ENCODE measurements at places on chromosomes 2 and 18.

- no peak for DNase-seq
These were observed 616.7 kb downstream of the TDRD15 start for GRCh38 chr2:21740484-21740883.

GRCh38 chr2:189698020-189698887 lies 23.8 kb downstream of the ANKAR start:
- no peak for DNase-seq

GRCh38 chr18:58209326-58209725 lies 165.3 kb downstream of the NEDD4L start:
- DNase-seq: no peak

DNA sequence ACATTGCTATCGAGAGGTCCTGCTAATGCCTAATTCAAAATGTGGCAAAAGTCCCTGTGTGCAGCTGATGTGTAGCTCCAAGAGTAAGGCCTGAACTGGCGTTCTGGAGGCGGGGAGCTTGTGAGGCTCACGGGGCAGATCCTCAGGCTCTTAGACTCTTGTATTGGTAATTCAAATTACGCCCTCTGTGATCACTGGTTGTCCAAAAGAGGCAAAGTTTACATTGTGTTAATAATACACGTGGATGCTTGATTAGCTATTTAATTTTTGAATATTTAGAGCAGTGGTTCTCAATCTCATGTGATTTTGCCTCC lies 12.4 kb upstream of the CRYGA start:
- no peak for DNase-seq

- no peak for DNase-seq
These were observed 522.7 kb downstream of the THSD7B start for GRCh38 chr2:137287913-137288639.

DNA sequence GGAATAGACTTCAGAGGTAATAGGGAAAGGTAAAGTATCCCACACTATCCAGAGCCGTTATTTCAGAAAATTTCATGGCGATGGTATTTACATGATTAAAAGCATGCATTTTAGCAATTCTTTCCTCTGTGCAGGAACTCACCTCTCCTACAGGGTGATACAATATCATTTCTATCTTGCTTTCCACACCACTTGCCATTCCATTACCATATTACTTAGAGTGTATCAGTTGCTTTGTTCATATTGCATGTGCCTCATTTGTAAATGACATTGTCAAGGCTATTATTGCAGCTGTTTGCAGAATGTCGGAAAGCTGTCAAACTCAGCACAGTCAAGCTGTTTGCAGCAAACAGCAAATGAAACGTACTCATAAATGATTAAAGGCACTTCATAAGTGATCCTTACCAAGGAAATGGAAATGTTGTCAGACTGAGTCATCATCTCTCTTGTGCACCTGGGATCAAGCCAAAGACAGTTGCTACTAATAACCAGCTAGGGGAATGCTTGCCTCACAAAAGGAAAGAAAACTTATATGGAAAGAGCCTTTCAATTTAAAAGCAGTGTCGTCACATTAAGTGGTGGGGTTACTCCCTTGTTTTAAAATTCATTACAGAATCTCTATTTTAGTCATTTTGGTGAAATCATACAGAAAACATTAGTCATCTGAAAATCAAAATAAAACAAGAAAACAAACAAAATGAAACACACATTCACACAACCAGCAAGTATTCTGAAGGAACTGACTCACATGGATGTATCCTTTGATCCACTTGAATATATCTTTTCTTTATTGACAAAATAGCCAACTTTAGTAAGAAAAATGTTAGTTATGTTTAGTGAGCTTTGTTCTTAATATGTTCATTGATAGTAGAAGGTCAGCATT lies 1064.1 kb upstream of the CNTNAP5 start:
- no peak for DNase-seq

DNA sequence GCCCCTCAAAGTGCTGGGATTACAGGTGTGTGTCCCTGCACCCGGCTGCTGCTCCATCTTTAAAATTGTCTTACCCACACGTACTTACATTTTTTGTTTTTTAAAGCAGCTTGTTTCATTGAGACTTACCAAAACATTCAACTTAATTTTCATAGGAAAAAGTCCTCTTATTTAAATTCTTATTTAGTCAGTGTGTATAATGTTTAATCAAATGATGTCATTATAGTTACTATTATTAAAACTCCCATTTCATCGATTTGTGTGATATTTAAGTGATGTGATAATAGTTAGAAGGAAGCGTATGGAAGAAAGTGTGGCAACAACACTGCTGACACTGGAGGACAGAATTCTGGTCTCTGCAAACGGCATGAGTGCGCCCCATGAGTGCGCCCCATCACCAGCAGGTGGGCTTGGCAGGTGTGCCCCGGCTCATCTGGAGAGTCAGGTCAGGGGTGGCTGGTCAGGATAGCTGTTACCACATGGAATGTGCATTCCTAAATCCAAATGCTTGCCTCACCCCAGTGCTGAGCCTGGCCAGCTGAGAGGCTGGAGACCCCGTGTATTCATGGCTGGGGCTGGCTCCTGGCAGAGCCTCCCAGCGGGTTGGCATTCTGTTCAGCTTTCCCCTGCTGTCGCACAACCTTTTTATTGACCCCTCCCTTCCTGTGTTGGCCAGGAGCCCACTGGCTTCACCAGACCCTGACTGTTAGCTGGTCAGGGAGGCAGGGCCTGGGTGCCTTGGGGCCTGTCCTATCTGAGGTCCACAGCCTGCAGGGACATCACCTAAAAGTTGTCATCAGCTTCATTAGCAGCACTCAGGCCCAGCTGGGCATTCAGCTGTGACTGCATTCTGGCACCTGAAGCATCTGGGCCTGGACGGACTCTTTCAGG lies 79.7 kb downstream of the AGAP1 start:
- DNase-seq: no peak

DNA sequence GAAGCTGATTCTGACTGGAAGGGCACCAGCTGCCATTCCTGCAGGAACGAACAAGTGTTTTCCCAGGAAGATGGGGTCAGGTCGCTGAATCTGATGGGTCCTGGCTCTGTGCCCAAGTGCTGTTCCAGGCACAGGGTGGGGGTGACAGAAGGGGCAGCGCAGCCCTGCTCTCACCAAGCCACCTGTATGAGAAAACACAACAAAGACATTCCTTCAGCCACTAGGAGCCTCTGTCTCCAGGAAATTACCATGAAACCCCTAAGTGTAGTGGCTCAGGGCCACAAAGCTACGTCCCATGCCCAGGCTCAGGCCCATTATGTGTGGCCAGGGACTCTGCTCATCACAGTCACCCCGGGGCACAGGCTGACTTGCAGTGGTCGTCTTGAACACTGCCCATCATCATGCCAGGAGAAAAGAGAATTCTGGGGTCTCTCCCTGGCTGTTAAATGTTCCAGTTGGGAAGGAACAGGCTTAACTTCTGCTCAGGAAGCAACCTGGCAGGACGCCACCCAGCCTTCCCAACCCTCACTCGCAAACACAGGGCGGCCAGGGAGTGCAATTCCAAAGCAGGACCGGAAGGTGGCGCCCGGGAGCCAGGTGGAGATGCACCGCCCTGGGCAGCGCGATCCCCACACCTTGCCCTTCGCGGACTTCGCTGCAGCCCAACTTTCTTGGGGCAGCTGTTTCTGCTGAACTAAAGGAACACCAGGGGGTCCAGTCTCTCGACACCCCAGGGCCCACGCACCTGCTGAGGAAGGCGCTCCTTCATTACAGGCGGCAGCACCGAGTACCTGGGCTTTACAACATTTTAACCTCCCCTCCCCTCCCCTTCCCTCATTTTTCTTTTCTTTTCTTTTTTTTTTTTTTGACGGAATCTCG lies 11.0 kb upstream of the SFTPB start:
- peak; percentile 78 for DNase-seq

DNA sequence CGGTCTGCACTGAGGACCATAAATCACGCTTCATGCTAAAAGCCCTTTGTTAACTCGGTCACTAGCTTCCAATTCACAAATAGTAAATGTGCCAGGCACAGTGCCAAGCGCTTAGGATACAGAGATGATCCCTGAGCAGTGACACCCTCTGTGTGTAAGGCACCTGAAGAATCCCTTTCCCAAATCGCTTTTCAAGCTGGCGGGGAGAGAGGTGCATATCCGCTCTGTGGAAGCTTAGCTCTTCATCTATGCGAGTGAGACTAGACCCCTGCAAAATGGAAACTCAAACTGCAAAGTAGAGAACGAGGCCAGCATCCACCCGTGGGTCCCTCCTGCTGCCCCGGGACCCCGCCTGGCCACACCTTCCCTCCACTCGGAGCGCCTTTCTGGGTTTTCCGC lies 2.4 kb downstream of the PIEZO2 start:
- no peak for DNase-seq

DNA sequence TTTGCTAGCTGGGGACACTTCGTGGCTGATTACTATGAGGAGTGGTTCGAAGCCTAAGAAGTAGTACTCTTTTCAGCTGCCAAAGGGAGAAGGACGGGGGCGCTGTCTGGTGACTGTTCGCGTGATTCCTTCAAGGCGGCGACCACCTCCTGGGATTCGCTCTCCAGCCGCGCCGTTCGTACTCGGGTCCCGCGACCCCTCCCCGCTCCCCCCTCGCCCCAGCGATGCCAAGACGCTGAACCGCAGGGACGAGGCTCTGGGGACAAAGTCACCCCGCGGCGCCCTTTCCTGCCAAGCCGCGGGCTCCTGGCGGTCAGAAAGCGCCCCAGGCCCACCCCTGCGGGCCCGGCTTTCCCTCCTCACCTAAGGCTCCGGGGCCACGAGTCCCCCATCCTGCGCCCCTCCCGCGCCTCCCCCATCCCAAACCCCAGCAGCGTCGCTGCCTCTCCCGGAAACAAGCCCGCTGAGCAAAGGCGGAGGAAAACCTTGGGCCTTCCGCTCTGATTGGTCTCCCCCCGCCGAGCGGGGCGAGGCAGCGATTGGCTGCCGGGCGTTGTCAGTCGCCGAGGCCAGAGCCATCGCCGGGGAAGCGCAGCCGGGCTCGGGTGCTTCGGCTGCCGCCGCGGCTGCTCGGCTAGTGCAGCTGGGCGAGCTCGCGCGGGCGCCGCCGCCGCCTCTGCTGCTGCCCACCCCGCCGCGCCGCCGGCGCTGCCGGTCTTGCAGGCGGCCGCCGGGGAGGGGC lies 404.3 kb downstream of the XIRP2 start:
- DNase-seq: peak; percentile 85

GRCh38 chr18:57640749-57641148 lies 19.1 kb upstream of the NARS1 start:
- DNase-seq: no peak

DNA sequence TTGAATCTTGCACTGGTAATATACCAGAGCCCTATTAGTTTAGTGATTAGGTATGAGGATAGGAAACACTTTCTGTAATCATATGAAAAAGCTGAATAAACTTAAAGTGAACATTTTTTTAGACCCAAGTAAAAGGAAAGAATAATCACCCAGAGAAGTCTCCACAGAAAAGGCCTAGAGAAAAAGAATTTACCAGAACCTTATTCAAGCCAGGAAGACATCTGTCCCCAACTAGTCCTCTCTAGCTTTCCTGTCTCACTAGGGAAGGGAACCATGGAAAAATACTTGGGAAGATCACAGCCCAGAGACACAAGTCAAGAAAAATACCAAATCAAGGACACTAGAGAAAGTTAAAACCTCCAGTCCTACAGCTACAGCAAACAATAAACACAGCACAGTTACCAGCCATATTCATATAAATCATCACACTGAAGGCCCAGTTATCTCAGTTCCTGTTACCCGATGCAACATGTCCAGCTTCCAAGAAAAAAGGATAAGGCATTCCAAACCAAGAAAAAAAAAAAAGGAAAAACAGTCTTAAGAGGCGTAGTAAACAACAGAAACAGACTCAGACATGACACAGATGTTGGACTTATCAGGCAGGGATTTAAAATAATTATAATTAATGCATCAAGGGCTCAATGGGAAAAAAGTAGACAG lies 461.5 kb downstream of the IRS1 start:
- DNase-seq: no peak

GRCh38 chr2:205372141-205372540 lies 310.2 kb upstream of the NRP2 start:
- no peak for DNase-seq

DNA sequence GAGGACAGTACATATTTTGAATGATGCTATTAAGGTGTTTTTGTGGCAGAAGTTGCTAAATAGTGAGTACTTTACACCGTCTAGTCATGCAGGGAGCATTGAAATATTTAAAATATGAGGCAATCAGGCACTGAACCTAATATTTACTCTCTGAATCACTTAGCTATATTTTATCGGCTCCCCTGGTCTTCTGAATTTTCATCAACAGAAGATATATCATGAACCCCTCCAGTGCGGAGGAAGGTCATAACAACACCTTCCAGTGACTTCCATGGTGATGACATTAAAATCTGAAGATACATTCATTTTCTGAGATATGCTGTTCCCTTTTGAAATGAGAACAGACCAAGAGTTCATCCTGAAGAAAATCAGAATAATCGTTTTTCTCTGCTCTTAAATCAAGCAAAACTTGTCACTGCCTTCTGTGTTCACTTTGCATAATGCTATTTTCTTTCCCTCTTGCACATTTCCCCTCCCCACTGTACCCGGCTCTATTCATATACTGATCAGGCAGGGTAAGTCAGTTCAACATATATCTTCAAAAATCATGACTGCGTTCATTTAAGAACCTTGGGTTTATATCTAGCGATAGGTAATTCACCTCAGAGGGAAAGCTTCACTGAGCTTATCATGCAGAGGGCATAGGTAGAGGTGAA lies 729.9 kb upstream of the GYPC start:
- DNase-seq: no peak

DNA sequence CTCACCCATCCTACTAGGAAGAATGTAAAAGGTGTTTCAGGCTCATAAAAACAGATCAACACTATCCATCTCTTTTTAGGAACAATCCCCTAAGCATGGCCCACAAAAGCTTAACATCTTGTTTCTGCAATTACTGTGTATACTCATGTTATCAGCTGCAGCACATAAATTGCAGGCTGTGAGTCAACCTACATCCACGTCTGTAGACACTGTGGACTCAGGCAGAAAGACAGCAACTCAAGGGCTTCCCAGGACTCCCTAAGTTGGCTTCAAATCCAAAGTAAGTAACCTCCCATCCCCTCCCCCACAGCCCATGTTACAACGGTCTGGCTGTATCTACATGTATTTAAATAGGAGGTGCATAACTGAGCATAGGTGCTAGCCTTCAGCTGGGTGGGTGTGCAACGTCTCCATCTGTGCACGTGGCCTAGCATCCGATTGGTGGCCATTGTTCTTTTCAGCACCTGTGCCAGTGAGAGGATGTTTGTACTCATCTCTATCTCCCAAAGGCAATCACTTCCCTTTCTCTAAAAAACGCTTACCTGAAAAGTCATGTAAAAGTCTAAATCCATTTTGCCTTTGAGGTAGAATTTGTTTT lies 30.1 kb downstream of the UXS1 start:
- DNase-seq: no peak

All from GM12891 (cell line).